Stimulated activated CD4-positive, alpha-beta T cell treated with anti-CD3 and anti-CD28 coated beads, Interleukin-1b, Interleukin-23, amount 100 ng/mL, for 1 hour (primary cell): ENCODE measurements at places on chromosomes 5 and 9.
A peak's percentile ranks its signal among the peaks of the same experiment; 100 is the strongest.

- no peak for DNase-seq
Measured at GRCh38 chr9:114486205-114486963, 18.9 kb downstream of the WHRN start.

DNA sequence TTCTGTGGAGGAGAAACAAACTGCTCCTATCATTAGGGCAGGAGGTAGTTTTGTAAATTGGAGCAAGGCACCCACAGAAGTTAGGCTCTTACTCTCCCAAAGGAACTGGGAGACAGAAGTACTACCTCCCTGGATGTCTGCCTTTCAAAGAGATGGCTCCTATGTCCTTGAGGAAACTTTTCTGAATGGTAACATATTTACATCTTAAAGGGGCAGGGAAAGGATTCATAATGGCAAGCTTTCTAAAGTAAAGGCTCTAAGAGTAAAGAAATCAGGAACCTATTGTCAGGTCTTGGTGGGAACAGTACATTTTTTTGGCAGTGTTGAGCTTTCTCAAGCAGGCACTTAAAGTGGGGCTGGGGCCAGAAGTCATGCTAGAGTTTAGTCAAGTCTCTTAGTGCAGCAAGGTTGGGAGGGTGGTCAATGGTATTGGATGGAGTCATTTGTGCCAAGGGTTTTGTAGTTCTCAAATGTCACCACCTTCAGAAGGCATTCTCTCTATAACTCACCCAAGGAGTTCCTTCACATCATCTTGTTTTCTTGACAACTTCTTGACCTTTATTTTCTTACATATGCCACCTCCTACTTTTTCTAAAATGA is 26.3 kb upstream of the NDFIP1 start:
- no peak for DNase-seq

- DNase-seq, result peak; percentile 50
Measured at GRCh38 chr5:175444060-175444904, at the start of gene DRD1. DRD1 (minus strand) TSS chr5:175444182; CDS start chr5:175443099, 1,083 bp downstream.

DNA sequence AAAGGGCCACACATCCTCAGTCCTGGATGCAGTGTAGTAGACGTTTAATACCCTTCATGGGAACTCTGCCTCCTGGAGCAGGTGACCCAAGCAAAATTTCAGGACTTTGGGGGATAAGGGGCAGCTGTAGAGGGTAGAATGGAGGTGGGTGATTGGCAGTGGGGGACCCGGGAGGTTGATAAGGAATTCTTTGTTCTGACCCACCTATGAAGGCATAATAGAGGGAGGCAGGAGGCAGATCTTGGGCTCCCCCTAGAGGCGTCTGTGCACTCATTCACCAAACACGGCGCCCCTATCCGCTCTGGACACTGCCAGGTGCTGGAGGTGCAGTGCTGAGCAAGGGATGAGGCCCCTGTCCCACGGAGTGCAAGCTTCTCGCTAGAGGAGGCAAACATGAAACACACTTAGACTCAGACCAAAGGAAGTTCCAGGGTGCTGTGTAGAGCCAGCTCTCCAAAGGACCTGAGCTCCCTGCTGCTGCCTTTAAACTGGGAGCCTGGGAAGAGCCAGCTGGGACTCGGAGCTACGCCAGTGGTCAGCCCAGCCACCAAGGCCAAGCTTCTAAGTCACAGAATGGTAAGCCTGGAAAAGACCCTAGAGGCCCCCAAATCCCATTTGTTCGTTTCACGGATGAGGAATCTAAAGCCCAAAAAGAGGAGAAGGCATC is 7.7 kb downstream of the IL17B start:
- DNase-seq, result peak; percentile 49

- no peak for DNase-seq
Measured at GRCh38 chr5:1262381-1262780, 32.5 kb downstream of the TERT start.

DNA sequence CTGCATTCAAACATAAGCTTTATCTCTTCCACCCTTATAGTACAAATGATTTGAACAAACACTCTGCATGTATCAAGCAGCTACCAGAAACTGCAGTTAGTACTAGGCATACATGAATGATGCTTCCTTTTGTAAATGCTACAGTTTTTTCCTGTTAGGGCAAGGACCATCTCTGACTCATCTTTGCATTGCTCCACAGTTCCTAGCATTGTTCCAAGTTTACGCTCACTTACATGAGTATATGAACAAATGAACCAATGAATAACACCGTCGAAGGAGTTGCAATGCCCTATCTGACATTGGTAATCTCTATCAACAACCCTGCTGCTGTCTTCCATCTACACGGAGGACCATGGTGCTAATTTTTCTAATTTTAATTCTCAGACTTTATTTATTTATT is 2.1 kb upstream of the ALDH7A1 start:
- no peak for DNase-seq

GRCh38 chr9:5783982-5784381 is 48.9 kb downstream of the ERMP1 start:
- no peak for DNase-seq

DNA sequence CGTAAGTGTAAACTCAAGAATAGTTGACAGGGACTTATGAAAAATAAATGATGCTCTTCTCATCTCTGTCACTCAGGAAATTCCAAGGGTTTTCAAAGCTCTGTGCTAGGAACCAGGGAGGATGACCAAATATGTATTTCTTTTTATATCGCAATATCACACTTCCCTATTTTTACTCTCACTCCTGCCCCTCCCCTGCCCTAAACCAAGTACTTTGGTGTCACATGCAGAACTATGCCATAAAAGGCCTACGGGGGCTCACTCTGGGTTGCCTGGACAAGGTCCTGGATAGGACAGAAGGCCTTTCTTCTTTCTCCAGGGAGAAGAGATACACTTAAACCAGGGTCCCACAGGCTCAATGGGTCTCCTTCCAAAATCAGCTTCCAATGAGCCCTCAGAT is 8.3 kb upstream of the RETREG1 start:
- no peak for DNase-seq

DNA sequence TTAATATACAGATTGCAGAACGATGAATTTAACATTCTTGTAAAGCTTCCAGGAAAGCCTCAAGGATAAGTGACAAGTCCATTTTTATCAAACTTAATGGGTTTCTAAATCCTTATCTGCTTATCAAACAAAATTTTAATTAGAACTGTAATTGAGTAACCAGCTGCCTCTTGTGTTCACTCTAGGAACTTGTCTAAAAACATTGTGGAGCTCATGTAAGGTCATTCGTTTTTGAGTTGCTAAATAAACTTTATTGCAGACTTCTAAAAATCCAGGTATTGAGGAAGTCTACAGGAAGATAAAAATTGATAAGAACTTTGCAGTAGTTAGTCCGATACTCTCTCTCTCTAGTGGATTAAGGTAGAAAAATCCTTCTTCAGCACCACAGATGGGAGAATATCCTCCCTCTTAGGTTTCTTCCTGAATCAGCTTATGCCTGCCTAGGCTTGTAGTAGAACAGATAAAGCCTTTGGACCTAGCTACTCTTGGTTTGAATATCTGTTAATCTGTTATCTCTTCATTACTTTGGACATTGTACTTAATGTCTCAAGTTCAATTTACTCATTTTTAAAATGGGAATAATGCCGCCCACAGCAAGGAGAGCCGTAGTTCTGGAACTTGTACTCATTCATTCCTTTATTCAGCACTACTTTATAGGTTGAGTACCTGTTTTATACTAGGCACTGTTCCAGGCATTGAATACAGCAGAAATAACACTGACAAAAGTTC is 60.0 kb upstream of the DHFR start:
- no peak for DNase-seq

DNA sequence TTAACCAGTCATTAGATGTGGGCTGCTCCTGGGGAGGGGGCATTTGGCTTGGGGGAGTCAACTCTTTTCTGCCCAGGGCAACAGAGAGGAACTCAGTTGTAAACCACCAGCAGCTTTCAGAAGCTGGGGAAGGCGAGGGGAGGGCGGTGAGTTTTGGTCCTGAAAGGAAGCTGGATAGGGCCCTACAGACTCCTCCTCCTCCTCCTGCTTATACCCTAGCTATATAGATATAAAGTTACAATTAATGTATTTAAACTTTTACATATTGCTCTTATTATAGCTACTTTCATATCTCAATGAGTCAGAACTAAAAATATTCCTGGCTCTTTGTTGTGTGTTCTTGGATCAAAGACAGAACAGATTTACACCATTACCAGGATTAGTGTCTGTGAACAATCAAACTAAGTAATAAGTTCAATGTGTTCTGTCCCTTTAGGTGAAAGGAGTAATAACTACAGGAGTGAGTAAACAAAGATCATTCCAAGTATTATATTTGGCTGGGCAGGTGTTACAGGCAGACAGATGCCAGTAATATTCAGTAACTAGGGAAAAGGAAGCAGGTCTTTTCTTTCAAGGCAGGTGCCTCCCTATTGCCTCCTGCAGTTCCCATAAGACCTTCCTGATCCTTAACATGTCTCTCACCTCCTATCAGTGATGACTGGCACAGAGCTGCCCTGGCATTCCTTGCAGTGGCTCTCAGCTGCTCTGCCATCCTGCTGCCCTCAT is 20.5 kb upstream of the VPS13A start:
- no peak for DNase-seq

DNA sequence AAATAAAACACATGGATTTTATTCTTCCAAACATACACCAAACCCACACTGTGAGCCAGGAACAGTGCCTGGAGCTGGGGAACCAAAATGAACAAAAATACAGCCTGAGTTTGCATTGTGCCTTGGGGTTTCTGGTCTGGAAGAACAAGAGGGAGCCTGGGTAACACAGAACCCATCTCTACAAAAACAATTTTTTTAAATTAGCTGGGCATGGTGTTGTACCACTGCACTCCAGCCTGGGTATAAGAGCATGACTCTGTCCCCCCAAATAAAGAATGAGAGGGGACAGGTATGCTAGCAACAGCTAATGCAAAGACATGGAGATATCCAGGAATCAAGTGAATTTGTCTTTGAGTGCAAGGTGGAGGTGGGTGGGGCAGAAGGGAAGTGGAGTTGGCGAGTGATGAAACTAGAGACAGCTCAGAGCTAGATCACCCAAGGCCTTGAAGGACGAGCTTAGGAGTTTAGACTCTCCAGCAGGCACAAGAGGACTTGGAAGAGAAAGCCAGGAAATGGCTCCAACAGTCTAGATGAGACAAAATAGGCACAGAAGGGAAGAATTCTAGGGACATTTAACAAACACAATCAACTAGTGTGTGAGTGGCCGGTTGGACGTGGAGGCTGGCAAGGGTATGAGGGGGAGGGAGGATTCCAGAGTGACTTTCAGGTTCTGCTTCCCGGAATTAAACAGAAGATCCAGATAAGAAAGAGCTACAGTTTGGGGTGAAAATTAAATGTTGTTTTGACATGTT is 47.4 kb downstream of the FNBP1 start:
- no peak for DNase-seq

GRCh38 chr5:13930541-13931171 is 13.8 kb downstream of the DNAH5 start:
- DNase-seq, result no peak

- DNase-seq, result no peak
Measured at GRCh38 chr5:74221413-74221812, 419.1 kb downstream of the ENC1 start.

- no peak for DNase-seq
Measured at GRCh38 chr5:160793530-160793899, 58.5 kb downstream of the ATP10B start.

DNA sequence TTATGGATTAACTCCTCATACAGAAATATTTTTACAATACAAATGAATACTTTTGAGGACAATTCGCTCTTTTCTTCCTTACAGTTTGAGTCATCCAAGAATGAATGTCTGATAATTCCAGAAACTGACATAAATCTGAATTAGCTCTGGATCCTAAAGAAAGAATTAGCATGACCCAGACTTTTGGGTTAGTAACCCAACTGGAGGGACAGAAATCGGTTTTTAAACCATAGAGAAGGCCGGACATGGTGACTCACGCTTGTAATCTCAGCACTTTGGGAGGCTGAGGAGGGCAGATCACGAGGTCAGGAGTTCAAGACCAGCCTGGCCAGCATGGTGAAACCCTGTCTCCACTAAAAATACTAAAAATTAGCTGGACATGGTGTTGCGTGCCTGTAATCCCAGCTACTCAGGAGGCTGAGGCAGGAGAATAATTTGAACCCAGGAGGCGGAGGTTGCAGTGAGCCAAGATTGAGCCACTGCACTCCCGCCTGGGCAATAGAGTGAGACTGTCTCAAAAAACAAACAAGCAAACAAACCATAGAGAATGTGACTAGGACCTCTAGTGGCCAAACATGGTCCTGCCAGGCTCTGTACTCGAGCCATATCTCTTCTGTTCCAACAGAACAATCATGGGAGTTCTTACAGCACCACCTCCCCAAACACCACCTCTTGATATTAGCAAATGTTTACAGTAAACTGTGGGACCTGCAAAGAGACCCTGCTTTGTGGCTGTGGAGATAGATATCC is 44.8 kb downstream of the LURAP1L start:
- no peak for DNase-seq

DNA sequence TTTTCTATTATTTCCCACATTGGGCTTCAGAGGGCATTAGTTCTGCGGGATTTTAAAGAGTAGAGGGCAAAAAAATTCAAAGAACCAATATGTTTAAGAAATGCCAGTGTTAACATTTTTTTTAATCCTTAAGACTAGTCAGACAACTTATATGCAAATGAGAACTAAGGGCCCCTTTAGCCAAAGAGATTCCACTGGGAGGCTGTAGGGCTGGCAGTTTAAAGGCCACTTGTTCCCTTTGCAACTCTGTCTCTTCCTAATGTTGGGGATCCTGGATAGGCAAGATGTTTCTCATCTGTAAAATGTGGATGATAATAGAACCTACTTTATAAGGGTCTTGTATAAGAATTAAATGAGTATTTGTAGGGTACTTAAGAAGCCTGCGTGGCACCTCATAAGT is 1395.9 kb downstream of the PTPRD start:
- DNase-seq, result no peak

GRCh38 chr5:132468656-132469379 is 21.8 kb downstream of the IRF1 start:
- no peak for DNase-seq

DNA sequence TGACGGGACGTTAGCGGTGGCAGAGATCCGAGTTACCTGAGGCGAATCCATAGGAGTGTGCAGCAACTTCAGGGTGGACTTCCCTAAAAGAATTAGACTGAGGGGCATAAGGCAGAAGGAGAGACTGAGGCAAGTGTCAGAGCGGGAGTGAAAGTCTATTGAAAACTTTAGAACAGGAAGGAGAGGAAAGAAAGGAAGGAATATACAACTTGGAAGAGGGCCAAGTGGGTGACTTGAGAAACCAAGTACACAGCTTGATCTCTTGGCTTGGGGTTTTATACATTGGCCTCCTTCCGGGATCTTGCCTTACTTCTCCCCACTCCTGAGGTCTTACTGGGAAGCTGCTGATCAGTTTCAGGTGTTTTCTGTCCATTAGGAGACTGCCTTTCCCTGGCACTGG is 84.9 kb downstream of the SNX18 start:
- no peak for DNase-seq
